ENCODE measurements at places on chromosomes 7 and 10.

GRCh38 chr10:104589871-104590270 lies 51.2 kb upstream of the SORCS3 start:
- DNase-seq = no peak

GRCh38 chr7:35185908-35186731 lies 67.8 kb downstream of the TBX20 start:
- DNase-seq = peak; percentile 8

DNA sequence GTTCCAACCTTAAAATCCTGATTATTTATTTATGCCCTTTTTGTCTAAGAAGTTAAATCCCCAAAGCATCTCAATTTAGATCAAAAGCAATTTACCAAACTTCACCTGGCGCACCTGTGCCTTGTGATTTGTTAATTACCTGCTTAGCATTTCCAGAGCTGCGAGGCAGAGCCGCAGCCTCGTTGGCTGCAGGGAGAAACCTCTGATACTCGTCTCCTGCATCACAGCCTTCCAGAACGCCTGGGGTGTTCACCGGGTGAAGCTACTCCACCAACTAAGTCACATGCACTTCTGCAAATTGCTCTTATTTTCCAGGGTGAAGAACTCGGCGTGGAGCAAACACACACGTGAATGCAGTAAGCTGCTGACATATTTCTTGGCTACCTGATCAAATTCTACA lies 198.1 kb upstream of the RNF32 start:
- DNase-seq = no peak

GRCh38 chr7:124192885-124193284 lies 160.0 kb upstream of the TMEM229A start:
- no peak for DNase-seq

DNA sequence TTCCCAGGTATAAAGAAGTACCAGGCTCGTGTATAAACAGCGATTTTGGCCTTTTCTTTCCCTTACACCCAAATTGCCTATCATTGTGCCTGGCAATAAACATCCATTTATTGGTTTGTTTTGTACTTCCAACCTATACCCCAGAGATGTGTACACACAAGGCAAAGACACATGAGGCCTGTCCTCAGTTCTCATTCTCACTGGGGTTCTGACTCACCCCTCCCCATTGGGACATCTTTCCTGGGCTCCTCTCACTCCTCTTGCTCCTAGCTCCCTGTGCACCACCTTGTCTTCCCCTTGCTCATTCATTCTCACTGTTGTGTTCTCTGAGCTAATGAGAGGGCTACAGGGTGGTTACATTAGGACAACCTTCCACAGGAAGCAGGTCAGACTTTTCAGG lies 240.7 kb downstream of the ANK3 start:
- DNase-seq = no peak

DNA sequence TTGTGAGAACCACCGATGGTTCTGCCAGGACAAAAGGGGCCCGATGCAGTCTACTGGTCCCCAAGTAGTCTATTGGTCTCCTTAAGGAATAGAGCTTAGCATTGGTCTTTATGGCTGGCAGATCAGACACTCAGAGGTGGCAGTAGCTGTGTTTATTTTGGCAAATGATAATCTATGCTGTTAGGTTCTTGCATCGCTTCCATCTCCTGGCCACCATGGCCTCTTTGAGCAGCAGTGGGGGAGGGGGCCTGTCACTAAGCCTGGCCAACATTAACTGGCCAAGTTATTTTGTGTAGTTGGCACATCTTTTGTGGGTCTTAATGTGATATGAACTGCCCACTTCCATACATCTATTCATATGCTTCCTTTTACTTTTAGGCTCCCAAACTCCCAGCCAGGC lies 4.5 kb upstream of the ZC3HAV1 start:
- no peak for DNase-seq

GRCh38 chr7:101622609-101623173 lies 6.4 kb downstream of the MYL10 start:
- DNase-seq = no peak

DNA sequence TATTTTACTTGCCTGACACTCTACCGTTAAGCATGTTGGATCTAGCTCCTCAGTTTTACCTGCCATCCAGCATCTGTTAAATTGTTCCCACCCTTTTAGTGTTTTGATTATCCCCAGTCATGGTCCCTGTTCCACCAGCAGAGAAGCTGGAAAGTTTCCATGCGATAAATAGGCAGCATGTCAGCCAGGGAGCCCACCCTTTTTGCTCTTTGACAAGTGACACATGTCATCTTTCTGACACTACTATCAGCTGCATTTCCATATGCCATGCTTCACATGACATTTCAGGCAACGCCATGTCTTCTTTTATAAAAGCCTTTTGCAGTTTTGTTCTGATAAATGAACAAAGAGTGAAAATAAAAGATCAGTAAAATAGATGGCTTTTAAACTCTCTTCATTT lies 310.8 kb downstream of the MAGI2 start:
- no peak for DNase-seq

All from activated CD4-positive, alpha-beta T cell treated with anti-CD3 and anti-CD28 coated beads, Interleukin-2, amount 50 U/mL, for 48 hours (primary cell).